Lower leg skin (tissue), 4 donors: ENCODE measurements at places on chromosomes 11 and 22. TPM values are rescaled to one million over a fixed set of nuclear protein-coding genes. Genes with fewer than 3 reads are reported as not detected.

GRCh38 chr11:126956635-126957034, 43.9 kb downstream of the KIRREL3 start:
- no peak for DNase-seq

DNA sequence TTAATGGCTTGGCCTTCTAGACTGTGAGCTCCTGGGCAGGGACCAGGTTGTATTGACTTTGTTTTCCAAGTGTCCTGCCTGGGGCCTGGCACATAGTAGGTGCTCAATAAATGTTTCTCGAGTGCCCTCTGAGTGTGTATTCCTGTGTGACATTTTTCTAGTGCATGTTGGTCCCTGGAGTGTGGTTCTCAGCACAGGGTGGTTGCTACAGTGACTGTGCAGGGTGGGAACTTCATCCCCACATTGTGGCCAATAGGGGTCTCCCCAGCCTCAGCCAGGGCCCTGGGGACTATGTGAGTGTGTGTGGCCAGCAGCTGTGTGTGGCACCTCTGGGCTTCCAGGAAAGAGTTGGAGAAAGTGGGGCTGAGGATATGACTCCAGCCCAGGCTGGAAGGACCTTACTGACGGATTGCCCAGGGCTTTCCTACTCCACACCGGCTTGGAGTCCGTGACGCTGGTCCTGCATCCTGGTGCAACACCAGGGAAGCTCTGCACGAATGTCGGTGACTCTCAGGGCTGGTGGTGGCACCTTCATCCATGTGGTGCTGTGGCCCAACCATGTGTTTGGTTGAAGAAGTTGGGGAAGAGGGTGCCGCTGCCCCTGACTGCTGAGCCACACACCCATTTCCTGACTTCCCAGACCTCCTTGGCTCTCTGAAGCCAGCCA, 9.0 kb upstream of the MARK2 start:
- DNase-seq: no peak

DNA sequence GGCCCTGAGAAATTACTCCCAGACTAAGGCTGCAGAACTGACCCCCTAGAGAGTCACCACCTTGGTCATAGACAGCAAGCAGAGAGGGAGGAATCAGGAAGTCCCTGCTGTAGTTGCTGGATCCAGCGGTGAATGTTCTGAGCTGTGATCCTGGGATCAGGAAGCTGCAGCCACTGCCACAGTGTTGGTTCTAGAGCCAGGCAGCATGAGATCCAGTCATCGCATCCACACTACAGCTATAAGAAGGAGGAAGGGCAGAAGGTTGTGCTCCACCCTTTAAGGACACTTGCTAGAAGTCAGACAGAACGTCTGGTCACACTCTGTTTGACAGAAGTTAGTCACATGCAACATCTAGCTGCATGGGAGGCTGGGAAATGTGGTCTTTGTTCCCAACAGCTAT, 104.7 kb upstream of the OR4B1 start:
- peak; percentile 70 for DNase-seq

The NRIP3 gene
- 1.9 TPM for total RNA-seq

- no peak for DNase-seq
Measured at GRCh38 chr22:27499121-27499520, 302.4 kb downstream of the MN1 start.

The BTG4 gene
- not detected for total RNA-seq

GRCh38 chr11:15163136-15163535, 48.4 kb downstream of the INSC start:
- DNase-seq: no peak

DNA sequence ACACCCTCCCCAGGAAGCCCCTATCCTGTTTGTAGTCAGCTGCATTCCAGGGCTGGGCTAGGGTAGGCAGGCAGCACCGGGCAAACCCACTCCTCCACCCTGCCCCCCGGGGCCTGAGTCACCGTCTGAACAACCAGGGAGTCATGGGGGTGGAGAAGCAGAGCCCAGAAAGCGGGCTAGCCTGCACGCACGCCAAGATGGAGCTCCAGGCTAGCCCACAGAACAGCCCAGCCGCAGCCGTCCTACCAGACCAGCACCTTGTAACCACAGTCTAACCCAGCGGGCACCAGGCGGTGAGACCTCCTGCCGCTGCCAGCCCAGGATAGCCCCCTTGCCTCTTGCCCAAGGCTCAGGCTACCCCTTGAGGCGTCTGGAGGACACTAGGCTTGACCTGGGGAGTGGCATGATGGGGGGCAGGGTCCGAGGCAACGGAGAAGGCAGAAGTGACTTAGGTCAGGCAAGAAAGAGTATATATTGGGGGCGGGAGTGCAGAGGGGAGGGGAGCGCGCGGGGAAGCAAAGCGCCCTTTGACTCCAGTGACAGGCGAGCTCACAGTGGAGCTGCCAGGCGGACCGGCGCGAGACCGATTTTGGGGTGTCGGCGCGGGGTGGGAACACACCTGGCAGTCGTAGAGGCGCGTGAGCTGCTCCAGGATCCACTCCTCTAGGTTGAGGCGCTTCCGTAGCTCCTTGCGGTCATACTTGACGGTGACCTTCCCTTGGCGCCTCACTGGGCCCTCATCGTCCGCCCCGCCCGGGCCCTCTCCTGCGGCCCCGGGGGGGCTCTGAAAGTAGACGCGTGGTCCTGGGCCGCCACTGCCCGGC, 734 bp downstream of the PPP1R14B start:
- DNase-seq: peak; percentile 90

The SREBF2 gene
- 101 TPM for total RNA-seq

The CD81 gene
- total RNA-seq: 337 TPM

- peak; percentile 96 for DNase-seq
Measured at GRCh38 chr22:31102441-31103081, 4.8 kb downstream of the SELENOM start.

DNA sequence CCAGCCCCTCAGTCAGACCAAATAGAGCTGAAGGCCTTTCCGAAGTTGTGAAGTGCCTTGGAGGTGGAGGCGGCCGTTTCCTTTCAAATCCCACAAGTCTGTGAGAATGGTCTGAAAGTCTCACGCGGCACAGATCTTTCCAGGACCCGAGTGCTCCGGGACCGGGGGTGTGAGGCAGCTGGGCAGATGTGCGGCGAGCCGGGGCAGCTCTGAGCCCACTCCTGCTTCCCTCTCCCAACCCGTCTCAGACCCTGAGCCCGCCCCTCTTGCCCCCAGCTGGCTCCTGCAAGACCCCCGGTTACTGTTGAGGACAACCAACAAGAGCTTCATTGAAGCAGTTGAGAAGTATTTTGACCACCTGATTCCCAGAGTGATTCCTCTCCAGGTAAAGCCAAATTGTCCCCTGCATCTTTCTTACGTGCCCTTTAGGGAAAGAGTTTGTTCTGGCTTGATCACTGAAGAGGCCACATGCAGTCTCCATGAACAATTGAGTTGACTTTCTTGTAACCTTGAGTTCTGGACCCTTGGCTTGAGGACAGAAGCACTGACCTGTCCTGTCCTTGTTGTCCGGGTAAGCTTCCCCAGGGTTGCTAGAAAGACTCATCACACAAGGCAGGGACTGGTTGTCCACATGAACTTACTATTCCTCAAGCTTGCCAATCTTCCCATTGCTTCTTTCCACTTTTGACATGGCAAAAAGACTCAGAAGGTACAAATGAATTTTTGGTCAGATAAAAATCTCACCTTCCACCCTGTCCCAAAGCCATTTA, 7.5 kb downstream of the GLB1L3 start:
- DNase-seq: peak; percentile 79

GRCh38 chr22:29102300-29102699, 29.5 kb downstream of the KREMEN1 start:
- DNase-seq: no peak

GRCh38 chr11:70078781-70079616, 882 bp downstream of the ANO1 start:
- no peak for DNase-seq

The RASL10A gene
- total RNA-seq: 2.9 TPM

DNA sequence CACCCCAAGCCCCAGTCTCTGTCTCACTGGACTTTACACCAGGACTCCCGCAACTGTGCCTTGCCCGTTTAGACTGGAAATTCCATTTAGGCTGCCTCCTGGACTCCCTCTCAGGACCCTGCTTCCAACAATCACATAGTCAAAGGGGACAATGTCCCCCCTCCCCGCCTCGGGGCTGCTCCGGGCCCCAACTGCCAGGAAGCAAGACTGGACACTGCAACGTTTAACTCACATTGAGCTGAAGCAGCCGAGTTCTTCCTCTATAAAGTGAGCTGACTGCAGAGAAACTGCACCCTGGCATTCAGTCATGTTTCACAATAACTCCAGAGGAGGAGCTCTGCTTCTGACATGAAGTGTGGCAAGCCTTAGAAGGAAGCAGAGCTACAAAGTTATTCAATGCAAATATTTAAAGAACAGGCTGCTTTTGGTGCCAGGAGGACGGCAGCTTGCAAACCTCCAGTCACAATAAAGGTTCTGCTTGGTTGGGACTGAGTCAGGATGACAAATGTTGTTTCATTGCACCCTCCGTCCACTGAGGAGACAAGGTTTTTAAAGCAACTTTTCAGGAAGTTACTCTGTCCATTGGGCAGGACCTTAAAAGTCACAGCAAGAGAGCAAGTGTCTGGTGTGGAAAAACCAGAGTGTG, 19.9 kb downstream of the PACSIN2 start:
- DNase-seq: peak; percentile 76

GRCh38 chr11:131957201-131957600, 586.8 kb downstream of the NTM start:
- DNase-seq: no peak

GRCh38 chr11:68825571-68825970, 16.1 kb downstream of the CPT1A start:
- DNase-seq: no peak

The MCAM gene
- total RNA-seq: 181 TPM

The OR2D2 gene
- not detected for total RNA-seq

The OR51B2 gene
- not detected for total RNA-seq

GRCh38 chr22:44901301-44901700, 108.5 kb downstream of the PHF21B start:
- DNase-seq: no peak

- no peak for DNase-seq
Measured at GRCh38 chr11:117819096-117820040, 5.2 kb downstream of the FXYD2 start.

- DNase-seq: no peak
Measured at GRCh38 chr11:86922225-86922624, 33.0 kb downstream of the FZD4 start.

The ARRB1 gene
- 28.9 TPM for total RNA-seq

- peak; percentile 70 for DNase-seq
Measured at GRCh38 chr22:36222887-36223450, 16.4 kb downstream of the APOL2 start.

DNA sequence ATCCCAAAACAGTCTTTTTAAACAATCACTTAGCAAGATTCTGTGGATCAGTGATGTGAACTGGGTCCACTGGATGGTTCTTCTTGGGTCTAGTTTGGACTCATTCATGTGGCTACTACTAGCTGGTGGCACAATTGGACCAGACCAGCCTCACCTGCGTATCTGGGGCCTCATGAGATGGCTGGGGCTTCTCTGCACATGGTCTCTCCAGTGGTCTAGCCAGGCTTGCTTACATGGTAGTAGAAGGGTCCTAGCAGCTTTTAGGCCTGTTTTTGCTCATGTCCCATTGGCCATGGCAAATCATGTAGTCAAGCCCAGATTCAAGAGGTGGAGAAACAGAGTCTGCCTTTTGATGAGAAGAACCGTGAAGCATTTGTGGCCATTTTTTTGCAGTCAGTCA, 94.0 kb downstream of the RRAS2 start:
- DNase-seq: no peak

The PRG3 gene
- not detected for total RNA-seq

DNA sequence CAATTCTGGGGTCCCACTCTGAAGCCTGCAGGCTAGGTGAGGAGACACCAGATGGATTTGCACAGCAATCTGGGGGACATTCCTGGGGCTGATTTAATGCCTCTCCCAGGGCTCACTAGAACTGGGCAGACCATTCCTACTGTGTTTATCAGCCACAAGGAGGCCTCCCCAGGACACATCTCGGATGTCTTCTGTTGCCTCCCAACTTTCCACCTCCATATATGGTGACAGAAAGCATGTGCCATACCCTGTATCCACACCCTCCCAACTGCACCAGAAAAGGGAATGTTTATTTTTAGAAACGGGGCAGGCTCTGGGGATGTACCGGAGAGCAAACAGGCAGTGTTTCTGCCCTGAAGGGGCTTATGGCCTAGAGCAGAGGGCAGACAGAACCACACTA, 181.8 kb downstream of the CSNK2A3 start:
- DNase-seq: no peak

The GAS2L1 gene
- 66.8 TPM for total RNA-seq

The CCDC157 gene
- total RNA-seq: 2.0 TPM

- DNase-seq: no peak
Measured at GRCh38 chr11:13355191-13355590, 77.6 kb downstream of the BMAL1 start.

- DNase-seq: no peak
Measured at GRCh38 chr22:41469218-41469851, 418 bp downstream of the ACO2 start.

- no peak for DNase-seq
Measured at GRCh38 chr11:19790831-19791552, 78.4 kb downstream of the NAV2 start.

- DNase-seq: no peak
Measured at GRCh38 chr11:100794446-100794845, 107.4 kb downstream of the ARHGAP42 start.

GRCh38 chr11:112465433-112466024, 204.9 kb upstream of the PLET1 start:
- no peak for DNase-seq

- no peak for DNase-seq
Measured at GRCh38 chr11:132084433-132084832, 714.0 kb downstream of the NTM start.

The FAM181B gene
- total RNA-seq: 0.21 TPM

DNA sequence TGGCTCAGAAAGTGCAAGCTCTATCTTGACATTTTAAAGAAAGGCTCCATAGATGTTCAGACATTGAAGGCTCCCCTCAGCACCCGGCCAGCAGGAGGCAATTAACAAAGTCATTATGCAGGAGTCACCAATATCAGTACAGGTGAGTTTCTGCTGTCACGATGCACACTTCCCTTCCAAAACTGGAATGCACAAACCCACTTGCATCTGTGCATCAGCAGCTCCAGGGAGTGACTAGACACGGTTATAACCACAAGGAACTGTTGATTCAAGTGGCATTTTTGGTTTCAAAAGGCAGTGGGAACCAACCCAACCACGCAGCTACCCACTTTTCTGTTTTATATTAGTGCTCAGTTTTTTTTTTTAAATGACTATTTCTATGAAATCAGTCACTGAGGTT, 293.9 kb upstream of the NARS2 start:
- DNase-seq: no peak

The CARD16 gene
- 4.5 TPM for total RNA-seq

DNA sequence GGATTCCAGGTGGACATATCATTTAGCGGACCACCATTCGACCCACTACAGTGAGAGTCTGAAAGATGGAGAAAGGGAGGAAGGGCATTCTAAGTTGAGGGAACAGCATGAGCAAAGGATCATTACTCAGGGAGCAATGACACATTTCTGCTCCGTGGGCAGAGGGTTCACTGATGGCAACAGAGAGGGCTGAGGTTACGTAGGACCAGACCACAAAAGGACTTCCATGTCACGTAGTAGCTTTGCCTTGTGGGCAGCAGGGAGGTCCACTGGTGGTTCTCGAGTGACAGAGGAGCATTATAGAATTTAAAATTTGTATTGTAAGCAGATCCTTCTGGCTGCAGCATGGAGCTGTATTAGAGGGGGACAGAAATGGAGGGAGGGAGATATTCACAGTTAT, 109.7 kb upstream of the NAV2 start:
- no peak for DNase-seq
